ENCODE measurements at places on chromosomes 1 and 21. TPM values are rescaled to one million over a fixed set of nuclear protein-coding genes. Genes with fewer than 3 reads are reported as not detected.
A peak's percentile ranks its signal among the peaks of the same experiment; 100 is the strongest.

GRCh38 chr1:232795497-232796053 lies 9.6 kb upstream of the MAP10 start:
- no peak overlapping the region for H3K4me3 ChIP-seq
- H3K27ac ChIP-seq = no peak overlapping the region
- DNase-seq = no peak
- peaks cover 17% of the 10 kb centered on the region for H3K4me1 ChIP-seq
- no peaks in the 10 kb centered on the region for H3K36me3 ChIP-seq

GRCh38 chr1:147545133-147545532 lies 3.8 kb downstream of the BCL9 start:
- peak; percentile 83 for DNase-seq
- no peaks in the 10 kb centered on the region for H3K36me3 ChIP-seq
- peaks cover 16% of the 10 kb centered on the region for H3K4me1 ChIP-seq
- no peak overlapping the region for H3K4me3 ChIP-seq
- H3K27me3 ChIP-seq = no peaks in the 10 kb centered on the region

The C1QB gene
- not detected for total RNA-seq

DNA sequence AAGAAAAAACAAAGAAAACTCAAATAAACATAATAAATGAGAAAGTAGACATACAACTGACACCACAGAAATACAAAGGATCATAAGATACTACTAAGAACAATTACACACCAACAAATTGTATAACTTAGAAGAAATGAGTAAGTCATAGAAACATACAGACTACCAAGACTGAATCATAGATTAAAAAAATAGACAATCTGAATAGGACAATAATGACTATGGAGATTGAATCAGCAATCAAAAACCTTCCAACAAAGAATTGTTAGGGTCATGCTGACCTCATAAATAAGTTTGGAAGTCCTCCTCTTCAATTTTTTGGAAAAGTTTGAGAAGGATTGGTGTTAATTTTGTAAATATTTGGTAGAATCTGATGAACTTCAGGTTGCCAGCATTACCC lies 159.0 kb downstream of the PTBP2 start:
- no peak overlapping the region for H3K4me3 ChIP-seq
- peak; percentile 47 for DNase-seq

DNA sequence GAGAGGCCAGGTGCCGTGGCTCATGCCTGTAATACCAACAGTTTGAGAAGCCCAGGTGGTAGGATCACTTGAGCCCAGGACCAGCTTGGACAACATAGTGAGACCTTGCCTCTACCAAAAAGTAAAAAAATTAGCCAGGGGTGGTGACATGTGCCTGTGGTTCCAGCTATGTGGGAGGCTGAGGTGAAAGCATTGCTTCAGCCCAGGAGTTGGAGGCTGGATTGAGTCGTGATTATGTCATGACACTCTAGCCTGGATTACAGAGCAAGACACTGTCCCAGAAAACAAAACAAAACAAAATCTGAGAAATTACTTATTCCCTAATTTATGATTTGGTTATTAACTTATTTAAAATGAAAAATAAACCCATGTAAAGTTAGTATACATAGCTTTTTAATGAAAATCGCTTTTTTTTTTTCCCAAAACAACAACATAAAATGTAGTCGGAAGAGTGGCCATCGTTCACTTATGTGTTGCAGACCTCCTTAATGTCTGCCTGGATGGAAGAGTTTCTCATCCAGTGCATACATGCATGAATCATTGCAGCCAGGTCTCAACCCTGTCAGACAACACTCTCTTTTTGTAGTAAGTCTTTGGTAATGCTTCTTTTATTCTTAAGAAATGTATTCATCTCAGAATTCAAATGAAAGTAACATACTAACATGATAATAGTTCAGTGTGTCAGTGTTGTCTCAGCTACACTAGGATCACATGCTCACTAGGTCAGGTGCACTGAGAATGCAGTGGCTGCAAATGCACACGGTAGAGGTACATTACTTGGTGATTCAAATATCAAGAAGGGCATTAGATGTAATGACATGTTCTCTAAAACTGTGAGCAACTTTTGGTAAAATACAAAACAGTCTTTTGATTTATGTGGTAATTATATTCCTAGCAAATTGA lies 28.0 kb downstream of the ITSN1 start:
- H3K4me3 ChIP-seq = no peak overlapping the region
- H3K36me3 ChIP-seq = no peaks in the 10 kb centered on the region
- H3K27ac ChIP-seq = no peak overlapping the region
